Hematopoietic multipotent progenitor cell treated with erythropoietin and hydrocortisone succinate and interleukin-3 and kit ligand, for 4 days (in vitro differentiated cells): ENCODE measurements at places on chromosomes 7 and 10.

DNA sequence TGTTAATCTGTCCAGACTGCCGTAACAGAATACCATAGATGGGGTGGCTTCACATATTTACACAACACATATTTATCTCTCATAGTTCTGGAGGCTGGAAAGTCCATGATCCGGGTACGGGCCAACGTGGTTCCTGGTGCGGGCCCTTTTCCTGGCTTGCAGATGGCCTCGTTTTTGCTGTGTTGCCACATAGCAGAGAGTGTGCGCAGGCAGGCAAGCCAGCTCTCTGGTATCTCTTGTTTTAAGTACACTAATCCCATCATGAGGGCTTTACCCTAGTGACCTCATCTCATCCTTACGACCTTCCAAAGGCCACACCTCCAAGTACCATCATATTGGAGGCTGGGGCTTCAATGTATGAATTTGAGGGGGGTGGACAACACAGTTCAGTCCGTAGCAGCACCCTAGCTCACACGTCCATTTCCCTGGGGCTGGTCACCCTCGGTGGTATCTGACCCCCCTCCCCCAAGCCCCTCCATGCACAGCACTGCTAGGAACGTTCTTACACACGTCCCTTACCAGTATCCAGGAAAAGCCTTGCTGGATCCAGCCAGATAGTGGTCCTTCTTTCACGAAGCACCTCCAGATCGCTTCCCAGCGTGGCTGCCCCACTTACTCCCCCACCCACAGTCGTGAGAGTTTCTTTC, 21.5 kb downstream of the CUX1 start:
- no peak for DNase-seq

- DNase-seq: no peak
Measured at GRCh38 chr7:158130023-158130409, 457.6 kb downstream of the PTPRN2 start.

DNA sequence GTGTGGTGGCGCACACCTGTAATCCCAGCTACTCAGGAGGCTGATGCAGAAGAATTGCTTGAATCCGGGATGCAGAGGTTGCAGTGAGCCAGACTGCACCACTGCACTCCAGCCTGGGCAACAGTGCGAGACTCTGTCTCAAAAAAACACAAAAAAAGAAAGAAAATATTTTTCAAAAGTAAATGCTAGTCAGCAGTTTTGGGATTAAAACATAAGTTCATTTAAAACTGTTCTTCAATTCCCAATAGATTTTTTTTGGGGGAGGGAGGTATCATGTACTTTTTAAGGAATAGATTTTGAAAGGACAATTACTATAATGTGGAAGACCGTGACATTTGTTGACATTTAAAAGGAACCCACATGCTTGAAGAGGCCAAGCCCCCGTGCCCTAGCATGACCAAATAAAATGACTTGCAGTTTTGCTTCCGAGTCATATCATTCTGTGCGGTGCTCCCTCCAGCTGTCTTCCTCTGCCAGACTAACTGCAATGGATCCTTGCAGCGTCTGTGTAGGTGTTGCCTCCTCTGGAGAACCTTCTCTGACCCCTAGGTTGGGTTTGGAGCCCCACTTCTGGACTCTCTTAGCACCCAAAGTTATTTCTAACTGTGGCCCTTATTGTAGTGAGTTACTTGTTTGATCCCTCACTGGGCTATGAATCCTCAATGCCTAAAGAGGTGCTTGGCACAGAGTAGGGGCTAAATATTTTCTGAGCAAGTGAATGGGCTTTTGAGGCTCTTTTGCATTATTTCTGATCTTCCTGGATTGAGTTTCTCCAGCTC, 17.4 kb upstream of the HPS1 start:
- DNase-seq: peak; percentile 84

DNA sequence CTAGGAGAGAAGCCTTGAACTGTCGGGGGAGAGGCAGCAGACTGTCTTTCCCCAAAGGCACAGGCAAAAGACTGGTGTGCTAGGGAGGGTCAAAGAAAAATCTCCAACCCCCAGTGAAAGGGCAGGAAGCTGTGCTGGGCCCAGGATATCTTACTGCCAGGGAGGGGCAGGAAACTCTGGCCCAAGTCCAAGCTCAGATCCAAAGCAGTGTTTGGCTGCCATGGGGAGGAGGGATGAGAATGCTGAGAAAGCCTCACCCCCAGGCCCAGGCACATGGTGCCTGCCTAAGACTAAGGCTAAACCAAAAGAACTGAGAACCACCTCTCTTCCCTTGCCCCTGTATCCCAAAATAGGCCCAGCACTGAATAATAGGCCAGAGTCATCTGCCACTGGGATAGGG, 171.2 kb downstream of the PLPP4 start:
- DNase-seq: no peak

GRCh38 chr10:89153116-89153515, 54.0 kb downstream of the CH25H start:
- DNase-seq: no peak

- DNase-seq: no peak
Measured at GRCh38 chr10:2790396-2791188, 276.8 kb upstream of the PFKP start.

DNA sequence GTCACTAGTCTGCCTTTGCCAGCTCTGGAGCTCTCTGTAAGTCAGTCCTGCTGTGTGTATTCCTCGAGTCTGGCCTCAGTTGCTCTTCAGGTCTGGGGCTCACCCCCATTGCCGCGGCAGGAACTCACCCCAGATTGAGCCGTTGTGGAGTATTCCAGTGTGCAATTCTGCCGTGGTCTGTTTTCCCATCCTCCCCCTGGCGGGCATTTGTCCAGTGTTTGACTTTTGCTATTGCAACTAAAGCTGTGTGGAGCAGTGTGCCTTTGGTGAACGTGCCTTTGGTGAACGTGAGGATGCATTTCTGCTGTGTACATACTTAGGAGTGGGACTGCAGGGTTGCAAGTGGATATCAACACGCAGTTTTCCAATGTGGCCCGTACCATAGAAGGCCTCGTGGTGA, 134.5 kb downstream of the FAM53B start:
- no peak for DNase-seq

DNA sequence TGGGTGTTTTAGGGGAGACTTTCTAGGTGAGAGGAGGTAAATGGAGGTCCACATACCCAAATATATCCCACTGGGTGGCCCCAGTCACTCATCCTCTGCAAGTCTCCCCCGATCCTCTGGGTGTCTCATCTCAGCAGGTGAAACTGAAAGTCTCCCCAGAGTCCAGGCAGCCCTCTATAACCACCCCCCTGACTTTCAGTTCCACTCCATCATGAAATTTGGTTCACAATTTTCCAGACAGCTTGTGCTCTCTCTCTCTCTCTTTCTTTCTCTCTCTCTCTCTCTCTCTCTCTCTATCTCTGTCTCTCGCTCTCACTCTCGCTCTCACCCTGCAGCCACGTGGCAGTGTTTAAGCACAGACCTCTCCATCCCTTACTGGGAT, 56.7 kb upstream of the ELN start:
- DNase-seq: no peak

DNA sequence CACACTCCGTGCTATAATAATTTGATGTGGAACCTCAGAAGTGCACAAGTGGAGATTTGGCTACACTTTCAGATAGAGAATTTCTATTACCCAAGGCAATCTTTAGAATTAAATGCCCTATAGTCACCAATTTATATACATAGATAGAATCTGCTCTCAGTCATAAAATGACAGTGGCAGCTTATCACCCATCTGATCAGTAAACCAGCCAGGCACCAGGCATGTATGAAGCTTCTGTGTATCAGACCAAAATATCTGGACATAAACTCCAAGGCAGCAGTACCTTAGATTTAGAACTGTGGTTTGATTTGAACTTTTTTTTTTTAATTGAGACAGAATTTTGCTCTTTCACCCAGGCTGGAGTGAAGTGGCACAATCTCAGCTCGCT, 180.9 kb downstream of the IPMK start:
- DNase-seq: no peak
